ENCODE measurements at places on chromosomes 2 and 18.

GRCh38 chr18:25287106-25287505 lies 64.9 kb downstream of the ZNF521 start:
- DNase-seq: no peak

GRCh38 chr18:75390854-75391253 lies 36.6 kb downstream of the SMIM21 start:
- no peak for DNase-seq

- DNase-seq: no peak
These were observed 56.7 kb upstream of the RAB6C start for GRCh38 chr2:129922571-129923264.

- DNase-seq: no peak
These were observed 62.3 kb upstream of the BOD1L2 start for GRCh38 chr18:57084331-57085271.

- no peak for DNase-seq
These were observed 76.6 kb upstream of the NCKAP5 start for GRCh38 chr2:133644846-133645245.

DNA sequence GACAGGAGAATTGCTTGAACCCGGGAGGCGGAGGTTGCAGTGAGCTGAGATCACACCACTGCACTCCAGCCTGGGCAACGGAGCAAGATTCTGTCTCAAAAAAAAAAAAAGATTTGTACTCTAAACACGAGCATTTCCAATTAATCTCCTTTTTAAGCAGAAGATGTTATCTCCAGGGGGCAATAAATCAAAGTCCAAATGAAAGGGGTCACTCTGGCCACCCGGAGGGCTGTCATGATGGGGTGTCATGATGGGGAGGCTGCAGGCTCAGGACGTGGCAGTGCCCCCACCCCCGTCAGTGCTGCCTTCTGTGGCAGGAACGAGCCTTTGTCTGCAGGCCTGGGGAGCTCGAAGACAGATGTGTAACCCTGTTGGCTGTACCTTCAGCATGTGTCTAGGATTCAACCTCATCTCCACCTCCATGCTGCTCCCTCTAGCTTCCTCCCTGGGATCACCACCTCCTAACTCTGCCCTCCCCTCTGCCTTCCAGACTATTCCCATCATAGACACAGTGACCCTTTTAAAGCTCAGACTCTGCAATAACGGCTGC lies 76.9 kb upstream of the YWHAQ start:
- no peak for DNase-seq

DNA sequence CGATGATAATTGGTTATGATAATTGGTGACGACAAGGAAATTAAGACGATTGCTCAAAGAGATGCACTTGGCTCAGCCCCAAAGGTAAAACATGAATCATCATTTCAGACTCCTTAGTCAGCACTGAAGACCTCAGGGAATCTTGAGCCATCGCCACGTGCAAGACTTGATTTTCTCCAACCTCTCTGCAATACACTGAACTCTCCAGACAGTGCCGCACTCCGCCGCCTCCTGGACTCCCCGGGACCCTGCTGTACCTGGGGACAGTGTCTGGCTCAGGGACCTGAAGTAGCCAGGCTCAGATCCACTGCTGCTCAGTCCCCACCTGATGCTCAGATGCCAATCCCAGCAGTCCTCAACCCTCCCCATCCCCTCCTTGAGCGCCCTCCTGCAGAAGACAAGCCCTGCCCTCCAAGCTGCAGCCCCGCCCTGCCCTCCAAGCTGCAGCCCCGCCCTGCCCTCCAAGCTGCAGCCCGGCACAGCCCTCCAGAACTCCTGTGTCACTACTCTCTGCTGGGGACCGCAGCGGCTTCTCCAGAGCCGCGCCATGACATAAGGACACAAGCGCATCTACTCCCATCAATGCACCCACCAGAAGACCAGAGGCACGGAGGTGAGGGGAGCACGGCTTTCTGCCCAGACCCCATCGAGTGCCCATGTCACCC lies 1.1 kb downstream of the TMEM18 start:
- peak; percentile 43 for DNase-seq

- DNase-seq: no peak
These were observed 30.4 kb downstream of the KLF7 start for GRCh38 chr2:207135340-207135739.

- no peak for DNase-seq
These were observed 48.6 kb downstream of the ETAA1 start for GRCh38 chr2:67445652-67446268.

GRCh38 chr2:19989667-19990415 lies at the start of gene WDR35:
Gene WDR35 (minus strand): TSS chr2:19990105. CDS start chr2:19990015, 90 bp downstream.
- peak; percentile 97 for DNase-seq

DNA sequence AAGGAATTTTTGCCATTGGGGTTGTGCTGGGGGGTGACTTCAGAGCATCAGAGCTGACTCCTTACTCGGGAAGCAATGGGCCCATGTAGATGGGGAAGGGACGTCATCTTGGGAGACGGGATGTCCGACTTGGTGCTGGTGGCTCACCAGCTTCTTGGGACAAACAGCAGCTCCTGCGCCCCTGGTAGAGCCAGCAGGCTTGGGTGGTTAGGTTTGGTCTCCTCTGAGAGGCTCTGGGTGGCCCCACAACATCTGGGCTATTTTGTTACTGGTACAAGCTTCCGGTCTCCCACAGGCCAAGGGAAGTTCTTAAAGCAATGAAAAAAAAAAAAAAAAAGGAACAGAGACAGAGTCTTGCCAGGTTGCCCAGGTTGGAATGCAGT lies 1.8 kb downstream of the NGEF start:
- peak; percentile 14 for DNase-seq

DNA sequence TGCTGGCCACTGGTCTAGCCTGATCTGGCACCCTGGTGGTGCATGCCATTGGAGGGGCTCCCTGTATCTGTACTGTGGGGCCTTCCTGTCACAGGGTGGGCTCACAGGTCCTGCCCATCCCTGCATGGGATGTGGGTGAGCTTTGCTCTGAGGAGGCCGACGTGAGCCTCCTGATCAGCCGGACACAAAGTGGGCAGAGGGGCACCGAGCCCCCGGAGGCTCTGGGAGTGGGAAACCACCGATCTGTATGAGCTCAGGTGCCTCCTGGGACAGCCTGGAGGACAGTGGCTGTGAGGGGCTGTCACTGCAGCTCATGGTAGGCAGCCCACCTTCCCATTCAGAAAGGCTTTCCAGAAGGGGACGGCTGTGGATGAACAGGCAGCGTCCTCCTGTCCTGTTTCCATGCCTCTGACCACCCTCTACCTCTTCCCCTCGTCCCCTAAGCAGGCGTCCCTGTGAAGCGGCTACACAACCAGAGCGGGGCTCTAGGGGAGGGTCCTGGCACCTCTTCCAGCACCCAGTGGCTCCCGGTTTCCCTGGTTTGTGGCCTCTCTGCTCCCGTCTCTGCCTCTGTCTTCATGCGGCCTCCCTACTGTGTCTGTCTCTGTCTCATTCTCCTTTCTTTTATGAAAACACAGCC lies 112.5 kb upstream of the OTOS start:
- no peak for DNase-seq

- no peak for DNase-seq
These were observed 48.4 kb downstream of the PAPOLG start for GRCh38 chr2:60804473-60804872.

GRCh38 chr2:127479866-127480743 lies 46.2 kb downstream of the IWS1 start:
- no peak for DNase-seq

DNA sequence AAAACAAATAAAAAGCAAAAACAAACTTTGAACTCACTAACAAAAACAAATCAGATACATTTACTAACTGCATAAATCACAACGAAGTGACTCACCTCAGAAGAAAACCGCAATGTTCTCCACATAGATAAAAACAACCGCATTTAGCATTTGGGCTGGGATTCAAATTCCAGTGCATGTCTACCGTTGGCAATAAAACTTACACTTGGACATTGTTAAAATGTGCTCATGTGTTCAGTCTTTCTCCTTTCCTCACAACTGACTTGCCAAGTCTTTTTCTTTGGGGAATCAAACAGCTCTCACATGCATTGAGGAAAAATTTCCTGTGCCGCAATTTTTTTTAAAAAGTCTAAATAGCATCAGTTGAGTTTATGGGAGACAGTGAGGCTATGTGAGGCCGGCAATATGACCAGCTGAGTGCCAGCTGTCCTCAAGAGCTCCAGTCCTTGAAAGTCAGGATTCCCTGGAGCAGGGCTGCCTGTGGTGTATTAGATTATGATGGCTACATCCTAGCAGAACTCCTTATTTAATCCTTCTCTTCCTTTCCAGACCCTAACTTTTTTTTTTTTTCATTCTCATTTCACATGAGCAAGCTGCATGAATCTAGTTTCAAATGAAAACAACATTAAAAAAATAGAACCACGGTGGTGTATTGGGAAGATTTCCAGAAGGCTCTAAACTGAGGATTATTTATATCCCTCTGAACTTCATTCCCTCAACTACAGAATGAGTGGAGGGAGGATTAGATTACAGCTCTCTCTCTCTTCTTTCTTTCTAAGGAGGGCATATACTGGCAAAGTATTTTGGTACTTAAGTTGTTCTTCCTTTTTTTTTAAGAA lies 70.2 kb upstream of the MEIS1 start:
- DNase-seq: no peak

DNA sequence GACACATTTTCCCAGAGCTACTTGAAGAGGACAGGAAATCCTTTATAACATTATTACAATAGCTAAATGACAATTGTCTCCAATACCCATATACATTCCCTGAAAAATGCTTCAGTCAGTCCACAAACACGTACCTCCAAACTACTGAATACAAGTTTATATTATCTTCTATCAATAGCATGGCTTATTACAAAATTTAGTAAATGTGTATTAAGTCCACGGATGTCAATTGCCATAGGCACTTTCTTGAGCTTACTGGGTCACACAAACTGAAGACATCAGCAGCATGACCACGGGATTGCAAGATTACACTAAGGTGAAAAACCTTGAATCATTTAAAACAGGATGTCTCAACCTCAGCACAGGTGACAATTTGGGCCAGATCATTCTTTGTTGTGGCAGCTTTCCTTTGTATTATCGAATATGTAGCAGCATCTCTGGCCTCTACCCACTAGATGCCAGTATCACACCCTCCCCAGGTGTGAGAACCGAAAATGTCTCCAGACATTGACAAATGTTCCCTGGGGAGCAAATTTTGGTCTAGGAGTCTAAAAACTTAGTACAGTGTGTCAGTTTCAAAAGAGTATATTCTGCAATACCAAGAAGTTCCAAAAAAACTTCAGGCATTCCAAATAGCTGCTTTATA lies 1.4 kb downstream of the MBD2 start:
- DNase-seq: peak; percentile 37

DNA sequence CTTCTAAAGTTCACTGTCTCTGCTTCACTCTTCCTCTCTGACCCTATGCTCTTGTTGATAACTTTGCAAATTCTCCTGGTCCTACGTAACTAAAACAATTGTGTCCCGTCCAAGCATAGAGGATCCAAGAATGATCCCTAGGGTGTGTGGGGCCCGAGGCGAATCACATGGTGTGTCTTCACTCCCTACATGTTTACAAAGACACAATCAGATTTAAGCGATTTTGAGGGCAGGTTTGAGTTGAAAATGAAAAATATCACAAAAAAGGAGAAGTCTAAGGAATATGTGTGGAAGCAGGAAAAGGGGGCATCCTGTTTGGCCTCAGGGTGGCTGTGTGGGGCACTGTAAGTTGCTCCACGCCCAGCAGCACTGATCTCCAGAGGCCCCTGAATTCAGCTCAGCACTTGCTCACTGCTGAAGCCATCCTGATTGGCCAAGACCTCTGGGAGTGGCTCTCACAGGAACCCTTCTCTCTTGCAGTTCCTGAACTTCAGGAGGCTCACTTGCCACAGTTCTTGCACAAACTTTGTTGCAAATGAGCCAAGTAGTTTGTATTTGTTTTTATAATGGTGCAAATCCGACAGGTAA lies 363.6 kb downstream of the ZNF521 start:
- DNase-seq: no peak

DNA sequence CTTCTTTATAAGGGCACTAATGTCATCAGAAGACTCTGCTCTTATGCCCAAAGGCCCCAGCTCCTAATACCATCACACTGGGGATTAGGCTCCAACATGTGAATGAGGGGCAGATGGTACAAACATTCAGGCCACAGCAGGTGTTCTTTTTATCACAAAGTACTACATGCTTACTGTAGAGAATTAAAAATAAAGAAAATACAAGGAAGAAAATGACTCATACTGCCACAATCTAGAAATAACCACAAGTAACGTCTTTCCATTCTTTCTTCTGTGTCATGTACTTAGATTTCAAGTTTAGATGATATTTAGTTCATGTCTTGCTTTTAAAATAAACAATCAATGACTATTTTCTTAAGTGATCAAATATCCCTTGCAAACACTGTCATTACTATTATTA lies 100.3 kb upstream of the NEDD4L start:
- DNase-seq: no peak

- DNase-seq: no peak
These were observed 100.1 kb upstream of the ARHGAP15 start for GRCh38 chr2:143029141-143029540.

DNA sequence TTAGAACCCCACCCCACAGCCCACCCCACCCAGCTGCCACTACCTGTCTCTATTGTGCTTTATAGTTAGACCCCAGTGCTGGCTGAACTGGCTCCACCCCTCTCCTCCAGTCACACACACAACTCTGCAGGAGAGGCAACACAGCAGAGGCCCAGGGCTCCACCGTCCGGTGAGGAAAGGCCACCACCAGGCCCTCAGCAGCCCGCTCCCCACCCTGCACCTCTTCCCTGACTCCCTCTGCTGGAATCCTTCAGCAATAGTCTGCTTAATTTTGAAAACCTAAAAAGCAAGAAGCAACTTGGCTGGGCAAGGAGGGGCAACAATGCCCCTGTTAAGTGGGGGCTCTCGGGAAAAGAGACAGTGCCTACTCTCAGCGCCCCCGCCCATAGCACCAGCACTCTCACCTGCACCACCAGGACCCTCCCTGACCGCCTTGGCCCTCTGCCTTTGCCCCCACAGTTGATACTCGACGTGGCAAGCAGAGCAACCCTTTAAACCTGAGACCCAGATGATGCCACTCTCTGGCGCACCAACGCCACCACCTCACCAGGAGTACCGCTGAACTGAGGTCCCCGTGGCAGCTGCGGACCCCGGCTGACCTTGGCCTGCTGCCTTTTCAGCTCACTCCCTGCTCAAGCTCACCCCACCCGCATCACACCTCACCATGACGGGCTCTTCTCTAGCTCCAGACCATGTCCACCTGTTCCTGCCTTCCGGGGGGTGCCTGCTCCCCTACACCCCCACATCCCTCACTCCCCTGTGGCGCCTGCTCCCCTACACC lies 45.7 kb downstream of the NDUFA10 start:
- DNase-seq: no peak
